Inflammatory macrophage (primary cell): ENCODE measurements at places on chromosomes 5 and 9.

DNA sequence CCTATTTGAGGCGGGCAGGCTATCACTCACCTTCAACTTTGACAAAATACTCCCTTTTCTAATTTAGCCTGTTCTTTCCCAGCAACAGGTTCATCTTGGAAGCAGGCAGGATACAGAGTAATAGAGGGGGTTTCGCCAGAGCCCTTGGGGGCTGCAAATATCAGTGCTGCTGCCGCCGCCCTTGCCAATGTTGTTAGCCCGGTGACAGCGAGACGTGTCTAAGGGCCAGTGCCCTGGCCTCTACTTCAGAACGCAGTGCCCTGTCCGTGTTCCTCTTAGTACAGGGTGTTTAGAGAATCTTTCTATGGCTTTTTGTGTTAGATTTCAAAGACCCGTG lies 703 bp downstream of the FAM120AOS start:
- peak; percentile 50 for DNase-seq

DNA sequence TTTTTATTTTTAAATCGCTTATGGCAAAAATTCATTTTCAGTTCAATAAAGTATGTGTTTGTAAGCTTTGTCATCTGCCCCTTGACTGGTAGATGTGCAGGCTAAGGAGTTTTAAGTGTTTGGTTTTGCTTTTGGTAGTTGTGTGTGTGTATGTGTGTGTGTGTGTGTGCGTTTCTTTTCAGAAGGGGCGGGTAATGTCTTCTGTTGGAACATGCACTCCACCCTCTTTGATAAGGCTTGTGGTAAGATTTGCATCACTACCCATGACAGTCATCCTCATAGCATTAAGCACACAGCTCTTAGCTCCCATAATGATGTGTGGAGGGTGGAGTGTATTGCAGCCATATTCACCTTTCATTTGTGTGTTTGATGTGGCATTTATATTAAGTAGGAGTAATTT lies 92.1 kb upstream of the FSD1L start:
- no peak for DNase-seq

DNA sequence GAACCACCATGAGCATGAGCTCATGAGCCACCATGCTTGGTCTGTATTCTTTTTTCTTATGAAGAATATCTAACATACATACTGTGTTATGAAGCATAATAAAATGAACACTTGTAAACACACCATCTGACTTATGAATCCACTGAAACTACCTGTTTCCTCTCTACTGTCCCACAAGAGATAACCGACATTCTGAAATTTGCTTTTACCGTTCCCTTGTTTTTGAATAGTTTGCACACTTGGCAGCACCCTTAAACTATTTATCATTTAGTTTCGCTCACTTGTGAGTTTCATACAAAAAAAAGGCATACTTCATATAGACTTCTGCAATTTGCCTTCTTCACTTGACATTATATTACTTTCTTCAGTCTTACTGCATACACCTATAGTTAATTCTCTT lies 8.9 kb downstream of the LARS1 start:
- no peak for DNase-seq

DNA sequence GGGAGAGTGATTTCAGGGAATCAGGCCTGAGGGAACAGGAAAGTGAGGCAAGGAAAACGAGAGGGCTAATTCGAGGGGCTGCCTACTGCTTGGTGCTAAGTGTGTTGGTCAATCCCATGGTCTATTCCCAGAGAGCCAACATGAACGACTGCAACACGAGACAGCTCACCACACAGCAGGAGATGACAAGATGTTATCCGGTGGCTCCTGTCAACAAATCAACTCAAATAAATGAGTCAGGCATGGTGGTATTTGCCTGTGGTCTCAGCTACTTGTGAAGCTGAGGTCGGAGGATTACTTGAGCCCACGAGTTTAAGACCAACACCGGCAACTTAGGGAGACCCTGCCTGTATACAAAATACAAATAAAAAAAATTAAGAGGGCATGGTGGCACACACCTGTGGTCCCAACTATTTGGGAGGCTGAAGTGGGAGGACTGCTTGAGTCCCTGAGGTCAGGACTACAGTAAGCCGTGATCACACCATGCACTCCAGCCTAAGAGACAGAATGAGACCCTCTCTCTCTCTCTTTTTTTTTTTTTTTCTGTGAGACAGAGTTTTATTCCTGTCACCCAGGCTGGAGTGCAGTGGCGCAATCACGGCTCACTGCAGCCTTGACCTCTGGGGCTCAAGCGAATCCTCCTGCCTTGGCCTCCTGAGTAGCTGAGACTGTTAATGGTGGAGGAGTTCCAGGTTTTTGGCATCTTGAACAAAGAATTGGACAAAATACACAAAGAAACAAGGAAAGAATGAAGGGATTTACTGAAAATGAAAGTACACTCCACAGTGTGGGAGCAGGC lies 9.0 kb upstream of the FAF2 start:
- no peak for DNase-seq

GRCh38 chr9:30060976-30061375 lies 2323.5 kb upstream of the ACO1 start:
- DNase-seq: no peak

DNA sequence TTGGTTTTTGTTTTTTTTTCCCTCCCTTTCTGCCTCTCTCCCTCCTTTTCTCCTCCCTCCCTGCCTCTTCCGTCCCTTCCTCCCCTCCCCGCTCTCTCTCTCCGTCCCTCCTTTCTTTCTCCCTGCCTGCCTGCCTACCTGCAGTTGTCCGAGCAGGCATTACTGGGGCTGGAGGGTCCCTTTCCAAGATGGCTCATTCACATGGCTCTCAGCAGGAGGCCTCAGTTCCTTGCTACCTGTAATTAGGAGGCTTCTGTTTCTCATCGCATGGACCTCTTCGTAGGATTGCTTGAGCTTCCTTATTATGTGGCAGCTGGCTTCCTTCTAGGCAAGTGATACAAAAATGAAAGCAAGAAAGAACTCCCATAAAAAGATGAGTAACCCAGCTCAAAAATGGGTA lies 8.0 kb downstream of the RGS3 start:
- DNase-seq: no peak

GRCh38 chr5:94793816-94794198 lies 175.3 kb downstream of the SLF1 start:
- peak; percentile 55 for DNase-seq

DNA sequence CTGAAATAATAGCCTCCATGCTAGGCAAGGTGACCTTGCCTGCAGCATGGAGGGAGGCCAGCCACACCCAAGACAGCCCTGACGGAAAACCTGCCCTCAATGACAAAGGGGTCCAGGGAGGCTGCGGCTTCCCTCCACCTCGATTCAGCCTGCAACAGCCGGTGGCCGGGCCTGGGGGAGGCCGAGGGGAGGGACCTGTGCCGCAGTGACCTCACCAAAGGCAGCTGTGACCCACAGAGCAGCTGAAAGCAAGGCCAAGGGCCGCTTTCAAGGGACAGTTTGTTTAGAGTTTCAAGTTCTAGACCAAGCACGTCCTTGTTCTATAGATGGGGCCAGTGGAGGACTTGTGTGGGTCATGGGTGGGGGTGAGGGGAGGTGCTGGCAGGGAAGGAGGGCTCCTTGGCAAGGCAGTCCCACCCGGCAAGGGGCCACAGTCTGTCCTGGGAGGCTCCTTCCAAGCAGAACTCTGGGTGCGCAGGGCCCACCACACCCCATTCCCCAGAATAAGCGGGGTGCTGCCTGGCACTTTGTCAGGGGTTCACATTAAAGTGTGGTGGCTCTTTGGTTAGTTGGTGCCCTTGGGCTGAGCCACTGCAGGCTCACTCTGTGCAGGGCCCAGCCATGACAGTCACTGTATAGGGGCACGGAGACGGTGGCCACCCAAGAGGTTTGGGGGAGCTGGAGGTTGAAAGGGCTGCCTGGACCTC lies 226.5 kb downstream of the FANCC start:
- DNase-seq: no peak

DNA sequence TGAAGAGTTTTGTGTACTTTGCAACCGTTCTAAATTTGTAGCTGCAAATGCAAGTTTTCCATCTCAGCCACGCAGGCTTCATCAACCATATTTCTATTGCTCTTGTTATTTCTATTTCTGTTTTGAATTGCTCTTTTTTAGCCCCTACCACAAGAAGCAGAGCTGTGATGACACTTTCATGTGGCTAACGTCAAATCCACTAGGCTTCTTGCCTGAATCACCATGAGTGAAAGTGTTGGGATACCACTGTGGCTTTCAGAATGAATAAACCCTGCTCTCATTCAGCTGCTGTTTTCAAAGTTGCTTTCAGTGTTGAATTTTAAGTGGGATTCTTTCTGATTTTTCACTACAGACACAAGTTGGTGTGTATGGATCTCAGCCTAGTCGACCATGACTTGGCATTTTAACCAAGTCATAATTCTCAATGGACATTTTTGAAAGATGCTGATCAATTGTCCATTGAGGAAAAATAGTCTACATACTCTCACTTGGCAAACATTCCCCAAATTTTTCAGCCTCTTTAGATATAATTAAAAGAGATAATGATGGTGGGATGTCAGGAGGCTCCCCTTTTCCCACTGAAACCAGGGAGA lies 41.0 kb upstream of the MTAP start:
- DNase-seq: no peak

DNA sequence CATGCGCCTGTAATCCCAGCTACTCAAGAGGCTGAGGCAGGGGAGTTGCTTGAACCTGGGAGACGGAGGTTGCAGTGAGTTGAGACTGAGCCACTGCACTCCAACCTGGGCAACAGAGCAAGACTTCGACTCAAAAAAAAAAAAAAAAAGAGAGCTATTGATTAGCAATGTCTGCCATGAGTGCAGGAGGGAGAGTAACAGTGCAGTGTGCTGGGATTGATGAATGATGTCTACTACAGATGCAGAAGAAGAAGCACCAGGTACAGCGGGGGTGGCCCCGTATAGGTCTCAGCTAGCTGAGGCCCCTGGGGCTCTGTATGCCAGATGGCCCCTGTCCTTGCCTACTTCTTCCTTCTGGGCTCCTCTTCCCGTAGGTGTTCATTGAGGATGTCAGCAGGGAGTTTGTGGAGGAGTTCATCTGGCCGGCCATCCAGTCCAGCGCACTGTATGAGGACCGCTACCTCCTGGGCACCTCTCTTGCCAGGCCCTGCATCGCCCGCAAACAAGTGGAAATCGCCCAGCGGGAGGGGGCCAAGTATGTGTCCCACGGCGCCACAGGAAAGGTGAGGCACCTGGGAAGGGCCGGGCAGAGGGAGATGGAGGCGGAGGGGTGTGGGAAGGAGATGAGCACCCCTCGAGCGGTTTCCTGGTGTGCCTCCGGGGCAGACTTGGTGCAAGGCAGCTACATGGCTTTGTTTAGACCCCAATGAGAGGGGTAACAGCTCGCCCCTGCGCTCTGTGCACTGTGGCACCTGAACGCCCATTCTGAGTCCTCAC lies 13.5 kb downstream of the ASS1 start:
- DNase-seq: no peak

- no peak for DNase-seq
Observed at GRCh38 chr9:10173561-10173960, 439.2 kb downstream of the PTPRD start.
